ENCODE measurements at places on chromosomes 13 and 19.
A peak's percentile ranks its signal among the peaks of the same experiment; 100 is the strongest.

- DNase-seq, result no peak
These were observed 39.9 kb downstream of the STARD13 start for GRCh38 chr13:33245505-33246158.

DNA sequence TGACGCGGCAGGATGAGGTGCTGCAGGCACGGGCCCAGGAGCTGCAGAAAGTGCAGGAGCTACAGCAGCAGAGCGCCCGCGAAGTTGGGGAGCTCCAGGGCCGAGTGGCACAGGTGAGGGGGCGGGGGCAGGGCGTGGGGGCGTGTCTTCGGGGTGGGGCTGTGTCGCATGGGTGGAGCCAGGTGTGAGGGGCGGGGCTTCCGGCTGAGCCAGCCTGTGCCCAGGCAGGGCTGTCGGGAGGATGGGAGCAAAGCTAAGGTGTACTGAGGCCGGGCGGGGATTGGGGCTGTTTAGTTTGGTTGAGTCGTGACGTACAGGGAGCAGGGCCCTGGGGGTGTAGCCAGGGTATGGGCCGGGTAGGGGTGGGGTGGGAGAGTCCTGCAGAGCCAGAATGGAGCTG lies 62.3 kb downstream of the KCNC3 start:
- DNase-seq, result peak; percentile 6

DNA sequence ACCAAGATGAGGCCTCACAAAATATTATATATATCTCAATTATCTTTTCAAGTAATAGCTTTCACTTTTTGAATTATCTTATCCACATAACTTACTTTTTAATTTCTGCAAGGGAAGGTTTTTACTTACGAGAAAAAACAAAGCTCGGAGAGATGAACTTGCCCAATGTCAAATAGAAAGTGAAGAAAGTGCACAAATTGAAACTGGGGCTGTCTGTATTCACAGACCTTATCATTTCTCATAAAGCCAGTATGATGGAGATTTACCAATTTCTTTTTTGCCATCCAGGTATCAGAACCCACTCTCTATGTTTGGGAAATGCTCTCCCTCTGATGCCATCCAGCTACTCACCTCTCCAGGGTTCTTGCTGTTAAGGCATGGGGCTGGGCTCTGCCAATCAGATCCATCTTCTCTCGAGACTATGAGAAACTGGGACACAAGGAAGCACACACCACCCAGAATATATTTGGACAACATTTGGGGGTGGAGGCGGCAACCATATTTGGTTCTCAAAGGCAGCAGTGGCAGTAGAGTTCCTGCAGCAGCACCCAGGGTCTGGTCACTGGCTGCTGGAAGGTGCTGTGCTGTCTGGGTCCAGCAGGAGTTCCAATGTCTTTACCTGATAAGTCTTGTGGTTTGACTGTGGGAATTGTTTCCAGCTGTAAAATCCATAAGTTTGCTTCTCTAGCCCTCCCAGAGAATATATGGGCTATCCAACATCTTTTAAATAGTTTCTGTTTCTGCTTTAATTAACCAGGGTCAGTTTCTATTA lies 45.8 kb upstream of the SCEL start:
- no peak for DNase-seq

DNA sequence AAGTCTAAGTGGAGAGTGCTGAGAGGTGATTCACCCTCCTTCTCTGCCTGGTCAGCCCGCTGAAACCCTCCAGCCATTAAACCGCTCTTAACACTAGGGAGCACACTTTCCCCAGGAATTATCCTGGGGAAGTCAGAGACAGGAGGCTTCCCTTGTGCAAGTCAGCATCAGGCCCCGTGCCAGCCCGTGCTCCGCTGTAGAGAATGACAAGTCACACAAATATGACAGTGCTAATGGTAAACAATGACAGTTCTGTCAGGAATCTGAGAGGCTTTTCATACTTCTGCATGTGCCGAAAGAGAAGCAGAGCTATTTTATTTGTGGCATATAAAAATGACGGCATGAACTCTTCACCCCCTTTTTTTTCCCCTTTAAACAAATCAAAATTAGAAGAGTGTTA lies 816.9 kb upstream of the SLC10A2 start:
- peak; percentile 35 for DNase-seq

DNA sequence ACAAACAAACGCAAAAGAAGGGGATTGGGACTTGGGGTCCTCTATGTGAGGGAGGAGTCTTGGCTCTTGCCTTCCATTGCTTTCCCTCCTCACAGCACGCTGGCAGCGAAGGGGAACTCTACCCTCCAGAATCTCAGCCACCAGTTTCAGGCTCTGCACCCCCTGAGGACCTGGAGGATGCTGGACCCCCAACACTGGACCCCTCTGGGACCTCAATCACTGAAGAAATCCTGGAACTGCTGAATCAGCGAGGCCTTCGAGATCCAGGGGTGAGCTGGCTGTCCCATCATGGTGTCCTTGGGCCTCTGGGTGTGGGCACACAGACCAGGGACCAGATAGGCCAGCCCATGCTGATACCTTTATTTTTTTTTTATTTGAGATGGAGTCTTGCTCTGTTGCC lies 9.6 kb downstream of the PLEKHG2 start:
- no peak for DNase-seq

GRCh38 chr19:42584466-42584865 lies 10.3 kb downstream of the CEACAM8 start:
- DNase-seq, result no peak

DNA sequence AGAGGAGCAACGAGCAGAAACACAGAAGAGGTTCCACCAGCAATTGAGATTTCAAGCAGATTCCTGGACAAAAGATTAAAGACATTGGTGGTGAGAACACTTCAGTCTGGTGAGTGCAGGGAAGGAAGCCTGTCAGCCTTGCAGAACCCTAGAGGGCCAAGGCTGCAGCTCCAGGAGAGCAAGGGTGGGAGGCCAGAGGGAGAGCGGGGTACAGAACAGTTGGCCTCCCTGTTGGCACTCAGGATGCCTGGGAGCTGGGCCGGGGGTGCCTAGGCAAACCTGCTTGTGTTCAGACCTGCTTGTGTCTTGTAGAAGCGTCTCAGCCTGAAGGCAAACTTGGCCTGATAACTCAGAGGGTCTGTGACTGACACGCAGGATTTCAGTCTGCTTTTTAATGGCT lies 5.1 kb upstream of the LIN7B start:
- DNase-seq, result no peak

DNA sequence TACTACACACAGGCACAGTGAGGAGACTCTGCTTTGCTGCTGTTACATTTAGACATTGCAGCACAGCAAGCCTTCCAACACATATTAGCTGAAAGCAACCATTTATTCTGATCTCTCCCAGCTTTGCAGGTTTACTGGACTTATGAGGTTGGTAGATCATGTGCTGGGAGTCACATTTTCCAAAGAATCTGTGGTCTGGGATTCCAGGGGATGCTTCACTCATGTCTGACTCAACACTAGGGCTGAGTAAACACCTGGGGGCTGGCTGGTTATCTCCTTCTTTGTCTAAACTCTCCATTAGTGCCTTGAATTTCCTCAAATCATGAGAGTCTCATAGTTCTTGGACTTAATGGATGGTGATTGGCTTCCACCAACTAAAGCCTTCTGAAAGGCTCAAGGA lies 5.4 kb upstream of the LGALS13 start:
- no peak for DNase-seq

GRCh38 chr19:57241176-57241575 lies 744 bp downstream of the ZNF805 start:
- DNase-seq, result no peak

GRCh38 chr13:59950266-59950665 lies 213.5 kb downstream of the DIAPH3 start:
- no peak for DNase-seq

DNA sequence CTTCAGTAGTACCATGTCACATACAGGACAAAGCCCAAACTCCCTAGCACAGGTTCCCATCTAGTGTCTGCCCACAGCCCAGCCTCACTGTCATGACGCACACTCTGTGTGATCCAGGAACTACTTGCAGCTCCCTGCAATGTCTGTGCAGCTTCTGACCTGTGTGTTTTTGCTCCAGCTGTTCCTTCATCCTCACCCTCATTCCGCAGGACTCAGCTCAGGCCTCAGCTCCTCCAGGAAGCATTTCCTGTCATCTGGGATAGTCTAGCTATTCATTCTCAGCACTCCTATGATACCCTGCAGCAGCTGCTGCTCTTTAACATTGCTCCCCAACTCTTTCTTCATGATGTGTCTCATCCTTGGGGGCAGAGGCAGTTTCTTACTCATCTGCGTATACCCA lies 56.1 kb downstream of the ENOX1 start:
- no peak for DNase-seq

DNA sequence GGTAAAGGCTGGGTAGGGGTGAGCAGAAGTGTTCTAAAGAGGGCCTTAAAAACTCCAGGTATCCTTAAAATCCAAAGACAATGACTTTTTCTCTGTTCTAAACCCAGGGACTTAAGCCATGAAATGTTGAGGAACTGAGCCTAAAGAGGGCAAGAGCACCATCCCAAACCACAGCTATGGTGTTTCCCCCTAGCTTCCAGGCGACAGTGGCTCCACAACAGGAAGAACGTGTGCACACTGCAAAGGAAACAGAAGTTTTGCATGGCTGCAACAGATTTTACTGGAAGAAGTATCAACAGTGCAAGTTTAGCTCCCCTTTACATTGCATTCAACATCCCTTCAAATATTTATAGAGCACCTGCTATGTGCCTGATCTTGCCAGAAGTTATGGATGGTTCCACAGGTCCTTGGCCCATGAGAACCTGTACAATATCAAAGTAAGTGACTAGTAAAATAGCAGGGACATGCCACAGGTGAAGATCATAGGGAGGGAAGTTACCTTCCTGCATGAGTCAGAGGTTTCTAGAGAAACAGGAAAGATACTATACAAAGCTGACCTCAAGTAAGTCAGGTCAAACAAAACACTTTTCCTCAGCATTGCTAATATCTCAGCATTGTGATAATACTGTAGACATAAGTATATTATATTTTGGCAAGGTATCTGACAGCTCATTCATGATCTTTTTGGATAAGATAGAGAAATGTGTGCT lies 8.4 kb upstream of the KCTD12 start:
- no peak for DNase-seq
